Activated T-cell treated with anti-CD3 and anti-CD28 coated beads for 48 hours (primary cell): ENCODE measurements at places on chromosomes 6 and 20.

- DNase-seq, result no peak
These were observed 36.2 kb upstream of the BTBD3 start for GRCh38 chr20:11881449-11881848.

DNA sequence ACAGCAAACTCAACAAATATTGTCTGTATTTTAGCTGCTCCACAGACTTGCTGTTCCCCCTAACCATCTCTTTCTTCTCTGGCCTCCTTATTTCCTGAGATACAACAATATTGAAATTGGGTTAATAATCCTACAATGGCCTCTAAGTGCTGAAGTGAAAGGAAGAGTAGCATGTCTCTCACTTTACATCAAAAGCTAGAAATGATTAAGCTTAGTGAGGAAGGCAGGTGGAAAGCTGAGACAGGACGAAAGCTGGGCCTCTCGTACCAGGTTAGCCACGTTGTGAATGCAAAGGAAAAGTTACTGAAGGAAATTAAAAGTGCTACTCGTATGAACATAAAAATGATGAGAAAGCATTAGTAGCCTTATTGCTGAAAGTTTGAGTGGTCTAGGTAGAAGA lies 63.8 kb downstream of the ELOVL5 start:
- no peak for DNase-seq

GRCh38 chr6:44176762-44177509 lies 18.3 kb downstream of the CAPN11 start:
- no peak for DNase-seq

- DNase-seq, result no peak
These were observed 84.2 kb downstream of the MRPL14 start for GRCh38 chr6:44042989-44043478.

DNA sequence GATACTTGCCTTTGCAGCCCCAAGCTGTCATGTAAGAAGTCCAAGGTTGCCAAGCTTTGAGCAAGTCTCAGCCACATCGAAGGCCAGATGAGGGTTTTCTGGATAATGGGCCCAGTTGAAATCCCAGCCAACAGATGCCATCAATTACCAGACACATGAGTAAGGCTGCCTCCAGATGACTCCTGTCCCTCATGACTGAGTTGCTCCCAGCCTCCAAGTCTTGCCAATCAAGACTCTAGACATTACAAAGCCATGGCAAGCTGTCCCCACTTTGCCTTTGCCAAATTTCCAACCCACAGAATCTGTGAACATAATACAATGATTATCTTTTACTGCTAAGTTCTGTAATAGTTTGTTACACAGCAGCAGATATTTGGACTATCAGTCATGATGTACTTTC lies 76.8 kb upstream of the ARMC2 start:
- DNase-seq, result no peak

- DNase-seq, result no peak
These were observed 137.4 kb downstream of the TFAP2C start for GRCh38 chr20:56766528-56766927.

DNA sequence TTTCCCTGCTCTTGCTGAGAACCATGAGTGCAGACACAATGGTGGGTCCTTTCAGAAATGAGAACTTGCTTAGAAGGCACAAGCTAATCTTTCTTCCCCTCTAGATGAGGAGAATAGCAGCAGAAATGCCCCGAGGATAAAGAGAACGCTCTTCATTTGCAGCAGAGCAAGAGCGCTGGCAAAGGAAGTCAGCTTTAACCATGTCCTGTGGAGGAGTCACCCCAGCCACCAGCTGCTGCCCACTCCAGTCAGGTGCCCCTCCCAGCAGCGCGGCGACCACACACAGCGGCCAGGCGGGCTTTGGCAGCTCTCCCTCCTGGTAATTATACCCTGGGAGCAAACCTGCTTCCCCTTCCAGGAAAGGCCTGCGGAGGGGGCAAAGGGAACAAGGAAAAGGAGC lies 42.4 kb upstream of the EMILIN3 start:
- no peak for DNase-seq

DNA sequence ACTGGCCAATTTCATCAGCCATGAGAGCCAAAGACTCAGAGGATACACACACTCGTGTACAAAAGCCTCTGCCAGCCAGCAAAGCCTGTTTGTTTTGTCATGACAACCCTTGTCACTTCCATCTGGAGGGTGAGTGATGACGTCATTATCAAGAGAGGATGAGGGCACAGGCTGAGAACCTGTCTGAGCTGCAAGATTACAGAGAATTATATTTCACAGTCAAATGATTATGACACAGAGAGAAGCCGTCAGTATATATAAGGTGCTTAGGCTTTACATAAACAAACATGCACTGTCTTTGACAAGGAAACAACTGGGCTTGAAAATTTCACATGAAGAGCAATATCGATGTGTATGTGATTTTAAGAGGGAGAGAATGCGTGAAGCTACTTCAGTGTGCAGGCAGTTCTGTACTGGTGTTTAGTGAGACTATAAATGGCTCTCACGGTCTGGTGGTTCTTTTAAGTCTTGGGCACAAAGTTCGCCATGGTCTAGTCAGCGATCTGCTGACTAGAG lies 36.5 kb upstream of the BCLAF1 start:
- DNase-seq, result no peak

DNA sequence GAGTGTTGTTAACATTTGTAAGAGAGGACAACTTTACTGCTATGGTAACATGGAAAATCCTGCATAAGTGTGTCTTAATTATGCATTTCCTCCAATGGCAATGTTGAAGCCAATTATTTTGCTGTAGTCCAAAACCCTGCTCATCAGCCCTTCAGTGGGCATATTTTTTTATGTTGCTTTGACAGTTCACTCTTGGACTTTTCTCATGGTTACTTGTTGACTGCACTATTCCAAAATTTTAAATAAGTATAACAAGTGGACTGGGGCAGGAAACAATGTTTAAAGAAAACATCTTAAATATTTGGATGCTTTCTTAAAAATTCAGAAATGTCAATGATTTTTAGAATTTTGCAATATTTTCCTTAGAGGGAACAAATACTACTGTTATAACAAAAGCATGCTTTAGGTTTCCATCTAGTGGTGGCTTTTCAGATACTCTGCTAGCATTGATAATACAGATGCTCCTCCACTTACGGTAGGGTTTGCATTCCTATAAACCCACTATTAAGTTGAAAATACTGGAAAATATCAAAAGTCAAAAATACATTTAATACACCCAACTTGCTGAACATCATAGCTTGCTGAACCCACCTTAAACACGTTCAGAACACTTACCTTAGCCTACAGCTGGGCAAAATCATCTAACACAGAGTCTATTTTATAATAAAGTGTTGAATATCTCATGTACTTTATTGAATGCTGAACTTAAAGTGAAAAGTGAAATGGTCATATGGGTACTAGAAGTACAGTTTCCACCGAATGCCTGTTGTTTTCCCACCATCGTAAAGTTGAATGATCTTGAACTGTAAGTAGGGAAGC lies 86.4 kb downstream of the ADGRG6 start:
- no peak for DNase-seq

GRCh38 chr6:36598326-36598725 lies 4.2 kb downstream of the SRSF3 start:
- no peak for DNase-seq

DNA sequence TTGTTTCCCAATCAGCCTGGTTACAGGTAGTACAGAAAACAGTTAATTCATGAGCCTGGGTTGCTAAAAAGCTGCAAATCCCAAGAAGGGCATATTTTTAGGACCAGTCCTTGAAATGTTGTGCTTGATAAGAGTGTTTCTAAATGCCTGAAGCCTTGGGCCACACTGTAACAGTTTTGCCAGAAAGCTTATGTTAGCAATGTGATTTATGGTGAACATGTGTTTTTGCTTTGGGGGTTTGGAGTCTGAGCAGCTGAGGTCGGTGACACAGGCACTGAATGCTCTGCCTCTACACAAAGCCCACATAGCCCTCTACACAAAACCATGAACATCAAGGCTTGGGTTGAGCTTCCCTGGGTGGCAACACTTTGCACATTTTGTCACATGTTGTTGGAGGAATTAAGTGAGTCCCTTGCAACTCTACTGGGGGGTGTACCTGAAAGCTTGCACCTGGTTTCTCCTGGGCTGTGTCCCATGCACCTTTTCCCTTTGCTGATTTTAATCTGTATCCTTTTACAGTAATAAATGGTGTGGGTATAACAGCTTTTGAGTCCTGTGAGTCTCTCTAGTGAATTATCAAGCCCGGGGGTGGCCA lies 22.2 kb downstream of the AHI1 start:
- DNase-seq, result no peak

GRCh38 chr6:14100138-14100537 lies 17.4 kb upstream of the CD83 start:
- no peak for DNase-seq

GRCh38 chr20:37880726-37881591 lies 22.0 kb upstream of the VSTM2L start:
- no peak for DNase-seq

DNA sequence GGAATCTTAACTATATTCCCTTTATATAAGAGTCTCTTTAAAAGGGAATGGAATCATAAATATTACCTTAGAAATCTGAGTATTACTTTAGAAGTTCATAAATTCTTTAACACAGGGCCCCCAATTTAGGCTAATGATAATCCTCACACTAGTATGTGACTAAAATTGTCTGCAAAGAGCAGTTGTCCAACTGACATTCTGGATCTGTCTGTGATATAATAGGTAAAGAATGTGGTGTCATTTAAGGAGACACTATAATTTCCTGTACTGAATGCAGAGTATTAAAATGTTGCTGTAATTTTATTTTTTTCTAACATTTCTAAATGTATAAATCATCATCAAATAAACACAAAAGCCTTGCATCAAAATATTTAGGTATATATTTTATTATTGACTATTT lies 128.5 kb upstream of the DST start:
- DNase-seq, result no peak

GRCh38 chr20:53712212-53712977 lies 118.8 kb upstream of the ZNF217 start:
- DNase-seq, result no peak

- no peak for DNase-seq
These were observed 191.4 kb downstream of the CENPW start for GRCh38 chr6:126531286-126531685.

GRCh38 chr6:109263873-109264700 lies 118.2 kb downstream of the CD164 start:
- DNase-seq, result no peak

GRCh38 chr6:38080360-38080759 lies 260.8 kb downstream of the ZFAND3 start:
- DNase-seq, result no peak

DNA sequence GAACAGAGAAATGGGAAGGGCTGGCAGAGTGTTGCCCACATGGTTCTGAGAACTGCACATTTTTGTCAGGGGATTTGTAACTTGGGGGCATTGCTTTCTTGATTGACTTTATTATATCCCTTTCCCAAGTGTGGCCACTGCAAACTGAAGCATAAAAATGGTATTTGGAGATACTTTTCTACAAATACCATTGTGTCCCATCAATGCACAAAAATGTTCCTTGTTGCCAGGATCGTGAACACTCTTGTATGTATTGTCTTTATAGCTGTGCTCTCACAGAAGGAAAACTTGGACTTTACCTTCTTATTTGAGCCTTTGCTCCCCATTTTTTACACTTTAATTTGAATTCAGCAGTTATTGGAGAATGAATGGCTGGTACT lies 57.1 kb upstream of the C20orf144 start:
- DNase-seq, result no peak

DNA sequence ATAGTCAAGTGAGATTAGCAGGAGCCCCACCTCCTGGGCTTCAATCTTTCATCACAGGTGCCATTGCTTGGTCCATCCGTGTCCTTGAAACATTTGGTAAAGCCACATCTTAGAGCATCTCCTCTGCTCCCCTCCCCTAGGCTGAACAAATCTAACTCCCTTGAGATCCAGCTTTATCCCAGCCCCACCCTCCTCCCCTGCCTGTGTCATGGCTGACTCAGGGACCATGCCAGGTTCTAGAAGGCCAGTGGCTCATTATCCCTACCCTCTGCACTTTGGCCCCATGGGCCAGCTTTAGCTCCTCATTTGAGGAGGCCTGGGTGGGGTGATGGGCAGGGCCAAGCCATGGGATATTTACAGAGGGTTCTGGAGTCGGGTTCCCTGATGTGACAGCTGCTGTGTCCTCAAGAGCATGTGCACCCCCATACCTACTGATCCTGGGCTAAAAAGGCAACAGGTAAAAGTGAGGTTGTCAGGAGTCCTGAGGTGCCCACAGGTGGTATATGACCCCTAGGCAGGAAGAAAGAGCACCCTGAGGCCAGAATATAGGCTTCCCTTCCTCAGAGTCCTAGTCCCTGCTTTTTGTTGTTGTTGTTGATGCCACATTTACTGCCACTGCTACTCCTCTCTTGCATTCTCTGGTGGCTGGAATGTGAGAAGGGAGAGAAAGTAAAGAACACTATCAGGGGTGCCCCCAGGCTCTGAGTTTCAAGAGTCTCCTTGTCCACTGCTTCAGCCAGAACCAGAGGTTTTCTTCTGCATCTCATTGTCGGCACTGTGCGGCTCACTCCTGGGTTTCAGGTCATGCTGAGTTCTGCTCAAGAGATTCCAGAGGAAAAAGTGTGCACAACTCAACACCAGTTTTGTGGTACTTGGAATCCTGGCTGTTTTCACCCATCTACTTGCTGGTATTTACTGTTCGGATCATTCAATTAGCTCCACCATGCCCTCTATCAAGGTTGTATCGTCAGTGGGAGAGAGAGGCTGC lies 228.4 kb downstream of the LRFN2 start:
- no peak for DNase-seq

DNA sequence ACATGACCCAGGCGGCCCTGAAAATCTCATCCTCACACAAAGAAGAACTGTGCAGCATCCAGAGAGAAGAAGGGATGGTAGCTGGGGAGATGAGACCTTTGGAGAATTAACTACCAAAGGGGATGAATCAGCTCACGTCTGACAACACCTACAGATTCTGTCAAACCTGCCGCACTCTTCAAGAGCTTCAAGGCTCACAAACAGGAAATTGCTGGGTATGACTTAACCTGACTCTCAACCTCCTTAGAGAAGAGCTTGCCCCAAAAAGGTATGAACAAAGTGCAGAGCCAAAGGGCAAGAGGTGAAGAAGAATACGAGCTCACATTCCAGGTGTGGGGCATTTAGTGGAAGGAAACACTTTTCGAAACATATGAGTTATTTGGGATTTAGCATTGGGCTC lies 139.8 kb downstream of the BACH2 start:
- DNase-seq, result no peak

DNA sequence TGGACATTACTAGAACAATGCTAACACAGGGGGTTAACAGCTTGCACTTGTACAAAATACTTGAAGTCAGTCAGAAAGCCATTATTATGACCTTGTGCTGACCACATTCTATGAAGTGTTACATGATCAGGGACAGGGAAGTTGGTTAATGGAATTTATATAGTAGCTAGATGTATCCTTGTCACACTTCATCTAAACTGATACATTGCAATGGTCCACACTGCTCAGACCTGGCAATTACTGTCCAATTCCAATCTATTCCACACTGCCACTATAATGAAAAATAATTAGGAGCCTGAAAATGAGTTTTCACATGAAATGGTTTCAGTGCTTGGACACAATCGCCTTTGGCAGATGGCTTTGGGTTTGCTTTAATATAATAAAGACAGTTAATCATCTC lies 850.8 kb downstream of the EPHA7 start:
- DNase-seq, result no peak

DNA sequence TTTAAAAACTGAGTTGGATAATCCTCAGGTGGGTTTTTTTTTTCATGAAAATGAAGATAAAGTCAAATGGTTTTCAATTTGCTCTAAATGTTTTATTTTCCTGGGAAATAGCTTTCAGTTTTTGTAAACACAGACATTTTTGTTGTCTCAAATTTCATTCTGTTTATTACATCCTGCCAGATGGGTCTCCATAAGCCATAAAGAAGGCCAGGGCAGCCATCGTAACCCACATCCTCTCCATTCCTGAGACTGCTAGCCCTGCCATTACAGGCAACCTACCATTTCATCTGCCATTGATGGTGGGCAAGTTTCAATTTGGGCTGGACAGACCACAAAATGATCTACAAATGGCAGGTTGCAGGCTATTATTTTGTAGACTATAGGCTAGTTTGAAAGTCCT lies 60.8 kb downstream of the BTBD3 start:
- no peak for DNase-seq
